ENCODE measurements at places on chromosomes 2 and 18.
A peak's percentile ranks its signal among the peaks of the same experiment; 100 is the strongest.

DNA sequence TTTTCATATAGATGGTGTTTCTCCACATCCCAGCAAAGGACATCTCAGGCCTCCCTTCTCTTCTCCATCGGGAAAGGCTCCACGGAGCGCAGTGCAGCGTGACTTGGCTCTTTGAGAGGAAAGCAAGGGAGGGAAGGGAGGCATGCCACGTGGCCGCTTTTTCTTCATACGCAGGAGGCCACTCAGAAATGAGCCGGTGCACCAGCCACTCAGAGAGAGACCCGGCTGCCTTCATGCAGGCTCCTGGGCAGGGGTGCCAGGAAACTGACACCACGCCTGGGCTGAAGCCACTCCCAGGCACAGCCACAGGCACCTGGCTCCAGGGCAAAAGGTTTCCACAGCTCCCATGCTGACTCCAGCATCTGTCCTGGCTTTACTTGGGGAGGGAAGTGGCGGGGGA lies 11.1 kb upstream of the LOXHD1 start:
- DNase-seq = no peak

- peak; percentile 66 for DNase-seq
Observed at GRCh38 chr2:237072067-237072931, 13.4 kb upstream of the COPS8 start.

DNA sequence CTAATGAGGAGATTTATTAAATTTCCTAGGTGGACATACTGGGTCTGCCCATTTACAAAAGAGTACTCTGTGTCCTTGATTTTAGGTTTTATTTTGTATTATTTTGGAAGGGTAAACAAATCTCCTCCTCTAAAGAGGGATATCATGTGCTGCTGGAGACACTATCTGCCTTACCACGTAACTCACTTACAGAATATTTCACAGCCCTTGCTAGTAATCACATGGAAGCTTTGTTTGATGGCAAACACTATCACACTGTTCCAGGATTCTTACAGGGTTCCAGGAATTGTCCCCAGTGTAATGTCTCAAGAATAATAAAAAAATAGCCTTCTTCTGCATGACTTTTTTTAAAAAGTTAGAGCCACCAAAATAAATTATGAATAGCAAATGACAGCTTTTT lies 29.2 kb upstream of the ACVR1C start:
- DNase-seq = no peak

- no peak for DNase-seq
Observed at GRCh38 chr2:124877141-124877577, 852.1 kb downstream of the CNTNAP5 start.

GRCh38 chr2:8382485-8382884 lies 299.4 kb upstream of the ID2 start:
- no peak for DNase-seq

DNA sequence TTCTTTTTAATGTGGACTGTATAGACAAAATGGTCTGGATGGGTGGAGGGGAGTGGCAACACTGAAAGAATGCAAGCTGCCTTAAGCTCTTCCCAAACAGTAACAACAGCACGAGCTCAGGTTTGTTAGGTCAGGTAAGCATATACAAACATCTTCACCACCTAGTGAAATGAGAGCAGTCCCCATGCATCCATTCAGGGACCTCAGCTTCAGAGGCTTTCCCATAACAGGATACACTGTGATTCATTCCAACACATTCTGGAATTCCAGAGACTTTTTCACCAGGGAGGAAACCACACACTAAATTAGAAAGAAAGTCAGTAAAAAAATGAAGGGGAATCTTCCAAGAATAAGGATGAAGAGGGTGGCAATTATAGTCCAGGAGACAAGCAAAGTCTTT lies 50.4 kb upstream of the BZW1 start:
- no peak for DNase-seq

- no peak for DNase-seq
Observed at GRCh38 chr2:43007901-43008300, 215.5 kb upstream of the HAAO start.

DNA sequence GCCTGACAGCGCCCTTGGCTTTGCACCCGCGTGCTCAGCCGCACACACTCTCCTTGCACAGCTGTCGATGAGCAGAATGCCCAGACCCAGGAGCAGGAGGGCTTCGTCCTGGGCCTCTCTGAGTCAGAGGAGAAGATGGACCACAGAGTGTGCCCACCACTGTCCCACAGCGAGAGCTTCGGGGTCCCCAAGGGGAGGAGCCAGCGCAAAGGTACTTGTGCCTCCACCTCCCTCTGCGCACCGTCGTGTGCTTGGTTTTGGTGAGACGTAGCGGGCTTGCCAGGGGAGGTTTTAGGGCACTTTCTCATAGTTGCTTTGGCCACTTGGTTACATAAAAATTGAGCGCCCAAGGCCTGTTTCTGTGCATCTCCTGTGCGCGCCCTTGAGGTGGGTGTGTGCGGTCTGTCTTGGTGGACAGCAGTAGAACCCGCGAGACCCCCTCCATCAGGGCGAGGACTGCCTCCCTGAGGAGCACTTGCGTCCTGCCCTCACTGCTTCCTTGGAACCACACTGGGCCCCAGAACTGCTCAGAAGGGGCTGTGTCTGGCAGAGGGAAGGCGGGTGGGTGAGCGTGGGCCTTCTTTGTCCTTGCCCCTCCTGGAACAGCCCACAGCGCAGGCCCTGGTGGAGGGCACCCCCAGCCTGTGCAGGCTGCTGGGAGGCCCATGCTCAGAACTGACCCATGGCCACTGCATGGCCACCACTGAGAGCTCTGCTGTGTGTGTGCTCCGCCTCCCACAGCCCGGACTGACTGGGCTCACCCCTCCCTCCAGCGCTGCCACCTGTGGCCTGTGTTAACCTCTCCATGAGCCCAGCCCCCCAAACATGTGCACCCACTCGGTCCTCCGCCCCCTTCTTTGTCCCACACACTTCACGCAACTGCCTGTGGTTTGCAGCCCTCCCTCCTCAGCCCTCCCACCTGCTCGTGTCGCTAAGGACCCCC lies 95.9 kb downstream of the DGKD start:
- no peak for DNase-seq

DNA sequence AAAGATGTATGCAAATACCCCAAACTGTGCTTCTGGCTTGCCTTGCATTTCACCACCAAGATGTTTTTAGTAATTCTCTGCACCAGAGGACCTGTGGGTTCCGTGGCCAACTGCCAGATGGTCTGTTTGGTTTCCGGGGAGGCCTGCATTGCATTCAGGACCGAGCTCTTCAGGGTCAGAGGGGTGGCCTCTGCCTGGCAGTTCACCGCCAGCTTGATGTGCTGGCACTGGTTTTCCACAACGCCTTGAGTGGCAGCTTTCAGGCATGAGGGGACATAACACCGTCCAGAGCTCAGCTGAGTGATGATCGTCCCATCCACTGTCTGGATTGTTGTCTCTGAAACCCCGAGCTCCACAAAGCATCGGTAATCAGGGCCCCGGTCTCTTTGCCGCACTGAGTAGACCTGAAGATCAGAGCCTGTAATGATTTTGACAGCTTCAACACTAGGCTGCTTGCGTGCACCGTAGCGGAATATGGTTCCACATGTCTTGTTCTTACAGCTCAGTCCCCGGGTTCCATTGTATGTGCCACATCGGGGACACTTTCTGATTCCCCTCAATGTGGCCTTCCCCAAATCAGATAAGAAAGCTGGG lies 9.4 kb downstream of the C2orf42 start:
- no peak for DNase-seq

GRCh38 chr18:61765097-61765496 lies 127.7 kb downstream of the RNF152 start:
- no peak for DNase-seq

- DNase-seq = no peak
Observed at GRCh38 chr2:157259386-157259785, 1.9 kb downstream of the GALNT5 start.

DNA sequence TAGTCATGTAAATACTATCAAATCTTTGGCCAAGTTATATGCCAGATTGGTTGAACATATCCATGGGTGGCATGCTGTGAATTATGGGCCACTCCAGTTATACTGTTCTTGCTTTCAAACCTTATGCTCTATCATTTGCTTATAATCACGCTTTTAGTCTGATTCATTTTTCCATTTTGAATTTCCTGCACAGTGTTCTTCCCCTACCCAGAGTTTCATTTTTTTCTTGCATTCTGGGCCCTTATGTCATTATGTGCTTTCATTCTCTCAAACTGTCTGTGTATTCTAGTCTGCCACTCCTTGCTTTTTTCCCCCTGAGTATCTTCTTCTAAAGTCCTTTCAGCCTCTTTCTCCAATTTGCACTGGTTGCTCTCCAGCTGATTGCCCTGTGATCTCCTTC lies 364.1 kb downstream of the ARHGAP15 start:
- DNase-seq = no peak

DNA sequence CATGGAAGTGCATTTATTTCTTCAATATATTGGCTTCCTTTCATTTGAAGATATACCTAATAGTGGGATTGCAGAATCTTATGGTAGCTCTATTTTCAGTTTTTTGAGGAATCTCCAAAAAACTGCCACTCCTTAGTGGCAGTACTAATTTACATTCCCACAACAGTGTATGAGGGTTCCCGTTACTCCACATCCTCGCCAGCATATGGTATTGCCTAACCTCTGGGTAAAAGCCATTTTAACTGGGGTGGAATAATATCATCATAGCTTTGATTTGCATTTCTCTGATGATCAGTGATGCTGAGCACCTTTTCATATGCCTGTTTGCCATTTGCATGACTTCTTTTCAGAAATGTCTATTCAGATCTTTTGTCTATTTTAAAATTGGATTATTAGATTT lies 471.9 kb upstream of the UBE2E3 start:
- DNase-seq = no peak

DNA sequence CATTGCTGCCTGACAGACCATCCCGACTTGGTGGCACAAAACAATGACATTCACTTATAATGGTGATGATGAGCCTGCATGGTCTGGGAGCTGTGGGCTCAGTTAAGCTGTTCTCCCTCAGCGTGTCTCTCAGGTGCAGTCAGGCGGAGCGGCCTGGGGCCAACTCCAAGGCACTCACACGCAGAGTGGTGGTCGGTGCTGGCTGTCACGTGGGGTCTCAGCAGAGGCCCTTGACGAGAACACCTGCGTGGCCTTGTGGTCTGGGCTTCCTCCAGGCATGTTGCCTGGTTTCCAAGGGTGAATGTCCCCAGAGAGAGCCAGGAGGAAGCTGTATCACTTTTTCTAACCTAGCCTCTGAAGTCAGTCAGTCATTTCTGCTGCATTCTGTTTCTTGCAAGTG lies 29.8 kb downstream of the ARMC9 start:
- DNase-seq = no peak

DNA sequence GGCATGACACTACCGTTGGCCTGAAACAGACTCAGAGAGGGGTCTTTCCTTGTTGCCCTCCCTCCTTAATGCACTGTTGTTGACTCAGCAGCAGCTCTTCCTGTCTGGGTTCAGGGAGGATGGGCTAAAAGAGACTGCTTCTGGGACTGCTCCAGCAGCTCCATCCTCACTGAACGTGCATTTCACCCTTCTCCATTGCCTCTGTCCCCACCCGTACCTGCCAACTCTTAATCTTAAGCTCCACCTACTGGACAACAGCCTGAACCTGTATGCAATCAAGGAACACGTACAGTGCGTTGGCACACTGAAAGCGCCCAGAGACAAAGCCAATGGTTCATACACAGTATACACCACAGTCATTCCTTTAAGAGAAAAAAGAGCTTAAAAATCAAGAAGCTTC lies 230.8 kb upstream of the RAB6C start:
- no peak for DNase-seq

DNA sequence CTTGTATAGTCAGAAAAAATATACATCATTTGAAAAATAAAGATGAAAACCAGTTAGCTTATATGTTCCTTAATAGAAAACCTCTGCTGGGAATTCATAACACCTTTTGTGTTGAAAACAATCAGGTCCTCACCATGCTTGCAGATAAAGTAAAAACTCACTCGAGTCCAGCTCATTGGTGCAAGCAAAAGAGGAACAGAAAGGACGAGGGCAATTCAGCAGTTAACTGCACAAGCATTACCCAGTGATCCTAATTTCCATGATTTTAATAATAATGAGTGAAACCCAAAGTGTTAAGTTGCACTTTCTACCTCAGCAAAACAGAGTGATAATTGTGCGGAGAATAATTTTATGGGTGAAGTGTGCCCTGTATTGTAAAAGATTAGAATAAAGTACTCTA lies 839.9 kb downstream of the BCL11A start:
- no peak for DNase-seq

DNA sequence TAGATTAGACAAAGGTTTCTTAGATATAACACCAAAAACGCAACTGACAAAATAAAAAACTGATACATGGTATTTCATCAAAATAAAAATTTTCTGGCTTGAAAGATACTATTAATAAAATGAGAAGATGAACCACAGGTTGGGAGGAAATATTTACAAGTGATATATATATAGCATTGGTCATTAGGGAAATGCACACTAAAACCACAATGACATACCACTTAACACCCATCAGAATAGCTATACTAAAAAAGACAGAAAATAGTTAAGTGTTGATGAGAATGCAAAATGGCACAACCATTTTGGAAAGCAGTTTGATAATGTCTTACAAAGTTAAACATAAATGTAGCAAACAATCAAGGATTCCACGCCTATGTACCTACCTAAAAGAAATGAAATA lies 83.9 kb downstream of the SLC66A3 start:
- no peak for DNase-seq

GRCh38 chr2:62410926-62411456 lies 95.0 kb downstream of the TMEM17 start:
- no peak for DNase-seq

DNA sequence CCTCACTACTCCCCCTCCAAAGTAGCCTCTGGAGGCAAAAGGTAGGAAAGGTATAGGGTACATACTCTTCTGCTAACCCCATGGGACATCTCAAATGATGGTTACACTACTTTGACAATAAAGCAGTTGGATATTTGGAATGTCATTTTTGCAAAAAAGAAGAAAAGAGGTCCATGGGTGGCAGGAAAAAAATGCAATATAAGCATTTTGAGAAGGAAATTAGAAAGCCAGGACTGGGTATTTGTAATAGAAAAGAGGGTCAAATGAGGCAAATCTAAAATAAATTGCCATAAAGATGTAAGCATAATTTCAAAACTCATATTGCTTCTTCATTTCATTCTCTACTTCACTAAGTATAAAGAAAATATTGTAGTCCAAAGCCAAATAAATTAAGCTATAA lies 280.2 kb downstream of the NOL4 start:
- no peak for DNase-seq

DNA sequence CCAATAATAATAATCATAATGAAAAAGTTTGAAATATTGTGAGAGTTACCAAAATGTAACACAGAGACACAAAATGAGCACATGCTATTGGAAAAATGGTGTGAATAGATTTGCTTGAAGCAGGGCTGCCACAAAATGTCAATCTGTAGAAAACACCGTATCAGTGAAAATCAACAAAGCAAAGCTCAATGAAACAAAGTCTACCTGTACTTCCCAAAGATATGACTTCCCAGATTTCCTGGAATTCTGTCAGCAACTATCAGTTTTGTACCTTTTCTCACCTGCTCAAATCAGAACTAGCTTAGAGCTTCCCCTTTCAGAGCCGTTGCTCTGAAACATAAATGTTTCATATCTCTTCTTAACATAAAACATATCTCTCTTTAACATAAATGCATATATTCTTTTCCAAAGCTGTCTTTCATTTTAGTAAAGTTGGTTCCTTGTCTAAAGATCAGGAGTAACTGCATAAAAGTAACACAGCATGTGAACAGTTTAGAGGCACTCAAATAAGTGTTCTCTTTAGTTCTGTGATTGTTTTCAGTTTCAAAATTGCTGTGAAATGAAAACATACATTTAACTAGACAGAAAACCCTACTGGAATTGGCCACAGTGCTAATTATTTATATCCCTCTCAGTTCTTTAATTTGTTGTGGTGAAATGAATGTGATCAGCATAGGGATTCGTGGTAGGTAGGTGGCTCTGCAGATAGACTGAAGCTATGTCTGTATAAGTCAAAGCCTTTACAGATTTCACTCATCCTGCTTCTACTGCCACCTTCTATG lies 262.5 kb downstream of the KCNJ3 start:
- no peak for DNase-seq

- no peak for DNase-seq
Observed at GRCh38 chr2:85936421-85937068, 47.8 kb upstream of the ST3GAL5 start.
